Esophagus muscularis mucosa (tissue), 4 donors: ENCODE measurements at places on chromosomes 5 and 9. TPM values are rescaled to one million over a fixed set of nuclear protein-coding genes. Genes with fewer than 3 reads are reported as not detected.

The CERCAM gene
- 25.3 TPM for total RNA-seq

DNA sequence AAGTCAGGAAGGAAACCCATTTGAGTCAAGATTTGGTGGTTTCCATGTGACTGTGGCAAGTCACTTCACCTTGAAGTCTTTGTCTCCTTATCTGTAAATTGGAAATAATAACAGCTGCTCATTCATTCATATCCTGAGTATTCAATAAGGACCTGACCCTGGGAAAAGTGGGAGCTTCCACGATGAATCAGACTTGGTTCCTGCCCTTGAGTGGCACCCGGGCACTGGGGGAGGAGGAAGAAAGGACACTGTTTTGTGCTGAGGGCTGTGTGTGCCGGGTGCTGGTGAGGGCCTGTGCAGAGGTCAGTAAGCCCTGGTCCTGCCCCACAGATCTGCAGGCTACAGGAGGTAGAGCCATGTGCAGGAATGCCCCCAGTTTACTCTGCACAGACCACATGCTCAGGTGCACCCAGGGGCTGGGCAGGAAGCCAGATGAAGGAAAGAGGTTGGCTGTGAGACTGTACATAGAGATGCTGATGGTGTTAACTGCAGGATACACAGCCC is 6.8 kb downstream of the NDST1 start:
- no peak for DNase-seq

DNA sequence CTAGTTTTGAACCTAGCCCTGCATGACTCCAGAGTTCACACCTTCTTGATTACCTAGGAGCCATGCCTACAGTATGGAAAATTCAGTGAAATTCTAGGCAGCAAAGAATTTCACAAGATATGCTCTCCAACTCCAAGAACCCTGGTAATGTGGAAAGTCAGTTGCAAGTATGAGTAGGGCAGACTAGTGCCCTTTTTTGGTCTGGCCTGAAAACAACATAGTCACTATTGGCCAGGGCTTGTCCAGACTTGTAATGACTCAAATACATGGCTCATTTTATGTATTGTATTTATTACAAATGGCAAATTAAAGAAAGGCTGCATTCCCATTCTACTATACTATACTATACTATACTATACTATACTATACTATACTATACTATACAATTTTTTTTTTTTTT is 160.4 kb downstream of the ESM1 start:
- DNase-seq: no peak

DNA sequence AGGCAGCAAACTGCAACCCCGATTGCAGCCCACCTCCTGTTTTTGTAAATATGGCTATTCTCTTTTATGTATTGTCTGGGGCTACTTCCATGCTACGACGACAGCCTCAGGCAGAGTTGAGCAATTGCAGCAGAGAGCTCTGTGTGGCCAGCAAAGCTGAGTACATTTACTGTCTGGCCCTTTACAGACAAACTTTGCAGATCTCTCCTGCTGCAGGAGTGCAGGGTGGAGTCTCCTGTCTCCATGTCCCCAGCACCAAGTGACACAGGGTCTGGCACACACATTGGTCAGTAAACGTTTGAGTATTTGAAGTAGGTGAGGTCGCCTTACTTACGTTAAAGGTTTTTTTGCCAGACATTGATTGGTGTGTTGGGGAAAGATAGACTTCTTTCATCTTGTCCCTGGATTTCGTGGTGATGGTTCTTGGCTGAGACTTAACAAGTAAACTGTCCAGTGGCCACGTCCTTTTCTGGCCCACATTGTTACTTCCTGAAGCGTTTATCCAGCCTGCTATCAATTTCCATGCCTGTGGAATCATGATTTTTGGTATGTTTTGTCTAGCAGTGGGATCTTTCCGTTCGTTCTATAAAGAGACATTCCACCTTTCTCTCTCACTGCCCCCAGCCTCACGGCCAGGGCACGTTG is 27.2 kb downstream of the PRRC2B start:
- no peak for DNase-seq
